Urothelium cell line (cell line): ENCODE measurements at places on chromosomes 6 and 20.
A peak's percentile ranks its signal among the peaks of the same experiment; 100 is the strongest.

DNA sequence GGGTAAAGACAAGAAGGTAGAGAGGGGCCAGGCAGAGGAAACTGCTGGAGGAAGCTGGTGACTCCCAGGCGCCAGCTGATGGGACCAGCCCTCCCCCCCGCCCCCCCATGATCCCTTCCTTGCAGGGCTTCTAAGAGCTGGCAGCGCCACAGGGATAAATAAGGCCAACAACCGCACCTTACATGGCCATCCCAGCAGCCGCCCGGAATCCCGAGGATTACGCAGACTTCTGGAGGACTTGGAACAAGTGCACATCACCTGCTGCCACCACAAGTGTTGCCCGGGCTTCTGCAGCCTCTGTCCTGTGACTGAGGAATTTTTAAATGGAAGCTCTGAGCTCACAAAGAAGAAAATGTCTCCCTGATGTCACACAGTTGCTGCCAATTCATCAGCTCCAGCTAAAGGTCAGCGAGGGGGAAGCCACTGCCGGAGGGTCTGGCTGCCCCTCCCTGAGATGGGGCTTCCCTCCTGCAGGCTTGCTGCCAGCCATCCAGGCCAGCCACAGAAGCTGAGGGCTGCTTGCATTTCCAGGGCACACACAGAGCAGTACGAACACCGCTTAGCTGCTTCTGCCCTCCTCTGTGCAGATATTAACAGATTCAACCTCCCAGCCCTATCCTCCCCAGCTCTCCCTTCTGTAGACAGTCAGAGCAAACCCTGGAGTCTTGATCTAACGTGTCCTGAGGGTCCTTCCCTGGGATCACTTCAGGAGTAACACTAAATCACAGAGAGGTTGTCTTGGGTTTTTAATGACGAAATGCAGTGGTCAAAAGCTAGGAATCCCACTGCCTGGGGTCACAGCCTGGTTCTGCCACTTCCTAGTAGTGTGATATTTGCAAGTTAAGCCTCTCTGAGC, 38.6 kb upstream of the PIM1 start:
- peak; percentile 70 for DNase-seq

DNA sequence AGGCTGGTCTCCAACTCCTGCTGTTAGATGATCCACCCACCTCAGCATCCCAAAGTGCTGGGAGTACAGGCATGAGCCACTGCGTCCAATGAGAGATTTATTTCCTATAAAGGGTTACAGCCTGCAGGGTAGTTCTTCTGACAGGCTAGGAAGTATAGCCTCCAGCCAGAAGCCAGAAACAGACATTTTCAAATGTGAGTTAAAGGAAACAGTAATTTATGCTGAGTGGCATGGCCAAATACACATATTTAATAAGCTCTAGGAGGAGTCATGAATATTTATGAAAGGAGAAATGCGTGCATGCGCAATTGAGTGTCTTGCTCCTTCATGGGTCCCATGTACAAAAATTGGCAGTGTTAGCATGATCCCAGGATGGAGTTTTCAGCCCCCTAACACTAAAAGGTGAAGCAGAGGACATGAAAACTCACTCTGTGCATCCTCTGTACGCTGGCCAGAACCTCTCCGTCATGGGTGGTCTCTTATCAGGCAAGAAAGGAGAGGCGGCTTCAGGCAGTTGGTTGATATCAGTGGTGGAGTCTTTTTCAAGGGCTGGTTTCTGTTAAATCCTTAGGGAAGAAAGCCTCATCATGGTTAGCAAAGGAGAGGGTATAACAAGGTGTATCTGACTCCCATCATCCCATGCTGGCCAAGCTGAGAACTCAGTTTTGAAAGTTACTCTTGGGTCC, 21.3 kb upstream of the PDCD2 start:
- no peak for DNase-seq

GRCh38 chr6:90712114-90712513, 125.2 kb upstream of the MAP3K7 start:
- no peak for DNase-seq

- no peak for DNase-seq
Measured at GRCh38 chr6:47674673-47675072, 23.7 kb upstream of the ADGRF4 start.

DNA sequence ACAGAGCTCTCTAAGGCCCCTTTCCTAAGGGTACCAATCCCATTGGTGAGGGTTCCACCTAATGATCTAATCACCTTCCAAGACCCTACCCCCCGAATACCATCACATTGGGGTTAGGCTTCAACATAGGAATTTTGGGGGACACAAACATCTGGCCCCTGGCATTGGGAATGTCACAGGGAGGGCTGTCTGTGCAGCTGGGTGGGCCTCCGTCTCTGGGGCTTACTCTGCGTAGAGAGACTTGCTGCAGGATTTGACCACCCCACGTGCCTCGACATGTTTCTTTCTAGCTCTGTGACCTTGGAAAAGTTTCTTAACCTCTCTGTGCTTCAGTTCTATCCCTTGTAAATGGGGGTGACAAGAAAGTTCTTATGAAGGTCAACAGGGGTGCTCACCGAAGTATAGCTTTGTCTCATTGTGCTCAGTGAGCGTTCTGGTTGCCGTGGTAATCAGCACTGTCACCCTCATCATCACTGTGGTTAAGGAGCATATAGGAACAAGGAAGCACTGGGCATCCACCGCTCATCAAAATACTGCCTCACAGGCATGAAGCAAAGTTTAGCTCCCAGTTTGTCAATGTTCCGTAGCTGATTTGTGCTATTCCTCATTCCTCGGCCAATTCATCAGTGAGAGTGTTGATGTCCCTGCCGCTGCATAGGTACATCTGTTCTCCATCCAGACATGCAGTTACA, 152.8 kb downstream of the SYCP2 start:
- DNase-seq, result no peak

- DNase-seq, result no peak
Measured at GRCh38 chr6:156464100-156464878, 312.9 kb upstream of the ARID1B start.

DNA sequence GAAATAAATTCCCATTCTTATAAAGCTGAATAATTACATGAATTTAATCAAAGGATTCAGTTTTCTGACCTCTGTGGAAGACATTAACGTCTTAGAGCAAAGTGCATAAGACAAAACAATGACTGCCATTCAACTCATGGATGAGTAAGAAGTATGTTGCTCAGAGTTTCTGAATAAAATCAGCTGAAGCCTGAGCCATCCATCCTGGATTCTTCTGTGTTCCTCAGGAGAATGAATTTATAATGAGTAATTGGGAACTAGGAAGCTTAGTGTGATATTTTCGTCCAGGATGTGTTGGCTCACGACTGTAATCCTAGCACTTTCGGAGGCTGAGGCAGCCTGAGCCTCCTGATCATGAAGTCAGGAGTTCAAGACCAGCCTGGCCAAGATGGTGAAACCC, 62.8 kb downstream of the PERP start:
- no peak for DNase-seq

DNA sequence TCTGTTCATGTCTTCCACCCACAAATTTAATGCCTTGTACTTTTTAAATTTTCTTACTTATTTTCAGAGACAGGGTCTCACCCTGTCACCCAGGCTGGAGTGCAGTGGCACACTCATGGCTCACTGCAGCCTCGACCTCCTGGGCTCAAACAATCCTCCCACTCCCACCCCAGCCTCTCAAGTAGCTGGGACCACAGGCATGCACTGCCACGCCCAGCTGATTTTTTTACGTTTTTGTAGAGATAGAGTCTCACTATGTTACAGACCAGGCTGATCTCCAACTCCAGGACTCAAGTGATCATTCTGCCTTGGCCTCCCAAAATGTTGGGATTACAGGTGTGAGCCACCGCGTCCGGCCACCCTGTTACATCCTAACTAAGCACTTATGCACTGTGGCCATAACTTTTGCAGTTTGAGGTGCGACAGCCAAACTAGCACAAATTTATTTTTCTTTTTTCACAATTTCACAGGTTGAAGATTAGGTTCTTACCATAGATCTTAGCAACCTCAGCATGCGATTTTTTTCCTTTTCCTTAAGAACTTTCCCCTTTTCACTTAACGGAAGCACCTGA, 92.1 kb downstream of the EPB41L2 start:
- no peak for DNase-seq

DNA sequence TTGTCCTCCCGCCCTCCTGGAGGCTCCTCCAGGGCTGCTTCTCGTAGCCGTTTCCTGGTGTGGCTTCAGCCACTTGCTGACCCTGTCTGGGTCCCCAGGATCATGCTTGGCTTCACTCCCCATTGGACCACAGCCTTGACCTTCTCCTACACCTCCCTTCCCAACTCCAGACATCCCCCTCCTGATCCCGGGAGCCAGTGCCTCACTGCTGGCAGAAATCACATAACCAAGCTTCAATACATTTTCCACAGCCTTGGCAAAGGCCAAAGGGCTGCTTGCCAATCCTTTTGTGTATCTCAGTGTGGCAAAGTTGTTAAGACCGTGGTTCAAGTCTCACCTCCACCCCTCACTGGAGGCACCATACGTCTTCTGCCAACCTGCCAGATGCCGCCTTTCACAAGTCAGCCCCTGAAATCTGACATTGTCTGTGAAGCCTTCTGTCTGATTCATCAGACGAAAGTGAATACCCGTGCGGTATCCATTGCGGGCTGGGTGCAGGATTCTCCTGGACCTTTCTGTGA, 60.1 kb downstream of the PHACTR3 start:
- no peak for DNase-seq

DNA sequence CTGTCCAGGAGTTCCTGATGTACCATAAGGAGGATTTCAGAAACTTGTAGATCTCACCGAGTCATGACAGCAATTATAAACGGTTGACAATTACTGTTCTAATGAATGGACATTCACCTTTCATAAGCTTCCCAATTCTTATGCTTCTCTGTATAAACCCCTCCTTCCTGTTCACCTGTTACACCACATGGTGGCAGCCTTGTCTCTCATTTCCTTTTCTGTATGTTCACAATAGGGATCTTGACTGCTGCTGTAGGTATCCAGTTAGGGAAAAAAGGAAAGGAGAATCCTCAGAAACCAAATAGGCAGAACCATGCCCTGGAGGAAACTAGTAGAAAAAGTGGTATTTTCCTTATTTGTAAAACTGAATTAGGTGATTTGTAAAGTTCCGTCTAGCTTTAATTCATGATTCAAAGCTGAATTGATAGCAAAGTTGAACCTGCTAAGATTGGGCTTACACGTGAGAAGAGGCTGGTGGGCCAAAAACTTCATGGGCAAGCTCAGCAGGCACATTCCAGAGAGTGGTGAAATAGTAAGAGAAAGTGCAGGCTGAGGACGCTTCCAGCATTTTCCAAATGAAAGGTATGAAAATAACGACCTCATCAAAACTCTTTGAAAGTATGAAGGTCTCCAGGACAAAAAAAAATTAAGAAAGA, 29.0 kb upstream of the TBPL1 start:
- DNase-seq, result peak; percentile 63

DNA sequence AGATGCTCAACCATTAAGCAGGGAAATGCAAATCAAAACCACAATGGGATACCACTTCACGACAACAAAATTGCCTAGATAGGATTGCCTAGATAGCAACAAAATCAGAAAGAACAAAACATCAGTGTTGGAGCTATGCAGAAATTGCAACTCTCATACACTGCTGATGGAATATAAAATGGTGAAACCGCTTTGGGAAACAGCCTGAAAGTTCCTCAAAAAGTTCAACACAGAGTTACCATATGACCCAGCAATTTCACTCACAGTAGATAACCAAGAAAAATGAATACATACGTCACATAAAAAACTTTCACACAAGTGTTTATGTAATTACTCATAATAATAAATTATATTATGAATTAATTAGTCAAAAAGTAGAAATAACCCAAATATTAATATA, 78.3 kb downstream of the MAFB start:
- DNase-seq, result no peak

GRCh38 chr20:6863355-6863754, 95.9 kb downstream of the BMP2 start:
- DNase-seq, result no peak
